ENCODE measurements at places on chromosomes 12 and 14.

- DNase-seq = peak; percentile 71
Observed at GRCh38 chr12:6867413-6868210, at the start of gene TPI1. Gene TPI1, plus strand, starts transcription at chr12:6867531. Its CDS starts 36 bp downstream, at chr12:6867567.

DNA sequence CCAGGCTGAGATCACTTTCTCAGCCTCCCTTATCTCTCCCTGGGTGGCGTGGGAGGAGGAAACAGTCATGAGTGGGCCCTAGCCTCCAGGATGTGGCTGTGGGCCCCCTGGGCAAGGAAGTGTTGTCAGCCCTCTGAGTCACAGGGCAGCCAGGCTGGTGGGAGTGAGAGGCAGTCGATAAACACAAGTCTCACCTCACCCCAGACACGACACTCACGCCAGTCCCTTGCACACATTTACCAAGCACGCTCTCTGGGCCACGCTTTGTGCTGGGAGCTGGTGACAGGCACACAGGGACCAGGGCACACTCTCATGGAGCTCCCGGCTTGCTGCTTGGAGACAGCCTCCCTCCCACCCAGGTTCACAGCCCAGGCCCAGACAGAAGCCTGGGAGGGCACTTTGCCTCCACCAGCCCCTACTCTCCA is 1.9 kb upstream of the KRT79 start:
- peak; percentile 72 for DNase-seq

GRCh38 chr12:8890313-8891085 is 23.8 kb upstream of the PHC1 start:
- DNase-seq = peak; percentile 9

GRCh38 chr12:65828711-65829339 is 4.5 kb downstream of the HMGA2 start:
- DNase-seq = no peak

DNA sequence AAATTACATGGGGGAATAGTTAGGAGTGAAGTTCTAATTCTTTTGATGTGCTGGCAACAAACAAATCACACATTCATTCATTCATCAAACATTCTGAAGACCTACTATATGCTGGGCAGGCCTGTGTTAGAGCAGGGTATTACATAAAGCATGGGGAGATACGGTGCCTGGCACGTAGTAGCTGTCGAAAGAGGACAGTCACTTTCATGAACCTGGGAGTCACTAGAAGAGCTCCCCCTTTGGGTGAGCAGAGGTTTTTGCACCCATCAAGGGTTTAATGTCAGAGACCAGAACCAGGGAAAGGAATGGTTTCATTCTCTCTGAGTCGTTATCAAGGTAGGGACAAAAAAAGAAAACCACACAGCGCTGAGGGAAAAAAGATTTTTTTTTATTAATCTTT is 10.0 kb downstream of the LHX5 start:
- DNase-seq = no peak

- DNase-seq = no peak
Observed at GRCh38 chr12:5665615-5666014, 233.7 kb downstream of the NTF3 start.

DNA sequence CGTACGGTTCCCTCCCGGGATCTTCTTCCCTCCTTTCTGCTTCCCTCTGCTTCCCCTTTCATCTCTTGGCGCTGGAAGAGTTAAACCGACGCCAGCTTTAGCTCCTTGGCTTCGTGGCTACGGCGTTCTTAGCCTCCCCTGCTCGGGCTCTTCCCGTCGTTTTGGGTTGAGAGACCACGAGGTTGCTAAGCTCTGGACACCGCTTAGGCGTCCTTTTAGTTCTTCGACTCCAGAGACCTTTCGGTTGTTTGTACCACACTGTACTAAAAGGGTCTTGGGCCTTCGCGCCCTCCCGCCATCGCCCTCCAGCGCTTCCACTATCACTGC is 545 bp downstream of the CPSF2 start:
- no peak for DNase-seq

DNA sequence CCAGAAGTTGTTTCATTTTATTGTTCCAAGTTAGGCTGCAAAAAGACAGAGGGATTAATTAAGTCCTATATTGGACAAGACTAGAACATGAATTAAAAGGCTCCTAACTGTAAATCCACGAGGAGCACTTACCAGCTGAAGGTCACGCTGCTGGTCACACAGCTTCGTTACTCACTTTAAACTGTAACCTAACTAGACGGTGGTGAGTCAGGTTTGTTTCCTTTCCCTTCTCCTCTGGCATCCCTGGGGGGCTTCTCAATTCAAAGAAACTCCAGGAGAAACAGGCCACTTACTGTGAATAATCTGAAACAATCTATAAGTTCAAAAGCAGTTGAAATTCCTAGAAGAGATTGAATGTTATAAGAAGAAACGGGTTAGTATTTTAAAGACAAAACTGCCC is 331.4 kb downstream of the BCAT1 start:
- no peak for DNase-seq

GRCh38 chr12:51834411-51834810 is 14.1 kb downstream of the FIGNL2 start:
- no peak for DNase-seq

GRCh38 chr14:54450535-54450934 is 9.4 kb upstream of the CNIH1 start:
- DNase-seq = no peak

GRCh38 chr14:67539116-67539515 is 6.0 kb downstream of the PLEKHH1 start:
- no peak for DNase-seq

- no peak for DNase-seq
Observed at GRCh38 chr12:93825501-93825888, 148.3 kb downstream of the CRADD start.

GRCh38 chr12:117352206-117352605 is 9.2 kb downstream of the NOS1 start:
- no peak for DNase-seq

DNA sequence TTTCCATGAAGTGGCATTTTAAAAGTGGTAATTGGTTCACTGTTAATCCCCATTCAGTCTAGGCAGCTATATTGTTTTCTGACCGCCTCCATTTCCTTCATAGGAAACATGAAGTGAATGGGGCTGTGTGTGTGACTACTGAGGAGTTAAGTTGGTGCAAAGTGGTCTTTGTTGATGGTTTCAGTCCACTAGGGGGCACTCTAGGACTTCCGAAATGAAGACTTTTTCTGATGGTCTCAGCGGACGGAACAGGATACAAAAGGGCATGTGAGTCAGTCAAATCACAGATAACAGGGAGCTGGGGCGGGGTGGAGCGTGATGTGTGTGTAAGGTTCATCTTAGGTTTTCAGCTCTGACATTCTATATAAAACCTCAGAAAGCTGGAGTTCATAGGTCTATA is 240.1 kb upstream of the OR4E1 start:
- DNase-seq = peak; percentile 57

DNA sequence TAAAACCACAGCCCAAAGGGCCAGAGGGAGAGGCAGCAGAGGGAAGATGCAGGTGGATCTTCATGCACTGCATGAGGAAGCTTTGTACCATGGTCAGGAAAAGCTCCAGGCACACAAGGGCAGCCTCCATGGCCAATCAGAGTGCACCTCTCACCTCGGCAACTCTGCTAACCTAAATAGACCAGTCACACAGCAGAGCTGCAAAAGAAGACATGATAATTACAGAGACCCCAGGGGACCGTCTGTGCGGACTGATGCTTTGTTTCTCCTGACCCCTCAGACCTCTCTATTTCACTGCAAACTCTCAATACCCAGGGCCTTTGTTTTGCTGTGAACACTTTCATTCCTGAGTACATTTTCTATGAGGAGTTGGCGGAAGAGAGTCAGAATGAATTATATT is 10.7 kb upstream of the TCL1B start:
- no peak for DNase-seq

GRCh38 chr12:57456145-57456700 is 1.1 kb downstream of the INHBE start:
- DNase-seq = no peak

- DNase-seq = peak; percentile 36
Observed at GRCh38 chr12:7806863-7807487, 17.8 kb downstream of the NANOG start.

- DNase-seq = no peak
Observed at GRCh38 chr14:67370830-67371229, 10.7 kb downstream of the EIF2S1 start.

DNA sequence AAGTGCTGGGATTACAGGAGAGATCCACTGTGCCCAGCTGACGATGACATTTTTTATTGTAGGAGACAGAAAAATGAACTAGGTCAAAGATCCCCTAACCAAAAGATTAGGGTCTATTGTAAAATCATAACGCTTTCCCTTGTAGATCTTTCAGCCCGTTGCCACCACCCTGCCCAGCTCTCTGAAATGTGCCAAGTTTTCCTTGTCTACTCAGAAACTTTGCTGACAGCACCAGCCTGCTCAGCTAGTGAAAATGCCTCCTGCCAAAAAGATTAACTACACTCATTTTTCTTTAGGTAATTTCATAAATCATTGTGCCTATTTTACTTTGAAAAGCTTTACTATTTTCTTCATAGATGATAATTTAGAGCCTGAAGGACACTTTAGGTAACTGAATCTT is 28.2 kb upstream of the RASSF3 start:
- DNase-seq = no peak

DNA sequence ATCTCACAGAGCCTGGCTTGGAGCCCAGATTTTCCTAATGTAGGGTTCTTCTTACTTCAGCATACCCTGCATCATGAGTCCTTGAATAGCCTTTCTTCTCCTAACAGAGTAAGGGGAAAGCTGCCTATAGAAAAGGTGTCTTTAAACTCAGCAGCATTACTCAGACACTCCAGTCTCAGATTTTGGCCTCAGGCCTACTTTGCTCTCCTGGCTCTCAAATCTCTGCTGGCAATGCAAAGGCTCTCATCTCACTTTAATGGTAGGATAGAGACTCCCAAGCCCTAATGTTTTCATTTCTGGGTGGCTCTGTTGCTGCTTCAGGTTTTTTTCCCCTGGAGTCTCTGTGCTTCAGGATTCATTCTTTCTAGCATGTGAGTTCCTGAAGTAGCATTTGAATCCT is 9.1 kb upstream of the NKX2-8 start:
- DNase-seq = no peak

DNA sequence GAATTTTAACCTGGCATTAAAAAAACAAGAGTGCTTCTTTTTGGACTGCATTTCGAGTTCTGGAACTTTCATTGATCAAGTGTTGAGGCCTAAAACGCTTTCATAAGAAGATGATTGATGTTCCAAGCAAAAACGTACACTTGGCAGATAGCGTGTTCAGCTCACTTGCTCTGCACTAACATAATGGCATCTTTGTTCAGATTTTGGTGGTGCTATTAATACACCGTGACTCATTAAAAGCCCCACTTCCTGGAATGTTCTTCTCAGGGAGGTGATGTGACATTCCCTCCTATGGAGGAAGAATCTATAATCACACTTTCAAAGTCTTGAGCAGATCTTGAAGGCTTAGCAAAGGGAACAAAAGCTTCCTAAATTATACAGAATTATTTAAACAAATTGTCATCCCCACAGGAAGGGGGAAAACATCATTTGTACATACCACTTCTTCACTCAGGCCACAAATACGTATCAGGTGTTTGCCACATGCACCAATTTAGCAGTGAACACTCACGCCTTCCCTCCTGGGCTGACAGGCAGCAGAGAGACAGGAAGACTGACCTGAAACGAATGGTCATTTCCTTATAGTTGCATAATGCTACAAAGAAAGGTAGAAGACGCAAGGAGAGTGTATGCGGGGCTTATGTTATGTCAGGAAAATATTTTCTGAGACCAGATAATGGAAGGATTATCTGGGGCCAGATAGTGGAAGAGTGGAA is 15.4 kb downstream of the HSP90AA1 start:
- no peak for DNase-seq

DNA sequence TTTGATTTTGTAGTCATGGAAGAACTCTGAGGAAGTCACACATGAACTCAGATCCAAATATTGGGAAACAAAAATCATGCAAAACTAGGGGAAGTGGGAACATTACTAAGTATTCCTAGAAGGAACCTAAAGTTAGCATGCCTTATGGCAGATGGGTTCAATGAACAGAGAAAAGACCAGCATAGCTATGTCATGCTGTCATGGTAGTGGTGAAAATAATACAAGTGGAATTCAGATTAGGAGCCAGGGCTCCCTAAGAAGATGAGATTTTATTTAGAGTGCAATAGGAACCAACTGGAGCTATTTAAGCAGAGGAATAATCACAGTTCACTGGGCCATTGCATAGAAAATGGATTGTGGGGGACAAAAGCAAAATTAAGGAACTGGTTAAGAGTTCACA is 134.0 kb downstream of the DIO2 start:
- DNase-seq = no peak

GRCh38 chr12:32944195-32944594 is 47.6 kb upstream of the PKP2 start:
- no peak for DNase-seq

GRCh38 chr12:131830335-131830913 is 2.2 kb downstream of the MMP17 start:
- no peak for DNase-seq

GRCh38 chr12:52121824-52122539 is 42.5 kb downstream of the SMIM41 start:
- DNase-seq = peak; percentile 37

GRCh38 chr12:11581179-11581755 is 68.2 kb upstream of the ETV6 start:
- peak; percentile 11 for DNase-seq

DNA sequence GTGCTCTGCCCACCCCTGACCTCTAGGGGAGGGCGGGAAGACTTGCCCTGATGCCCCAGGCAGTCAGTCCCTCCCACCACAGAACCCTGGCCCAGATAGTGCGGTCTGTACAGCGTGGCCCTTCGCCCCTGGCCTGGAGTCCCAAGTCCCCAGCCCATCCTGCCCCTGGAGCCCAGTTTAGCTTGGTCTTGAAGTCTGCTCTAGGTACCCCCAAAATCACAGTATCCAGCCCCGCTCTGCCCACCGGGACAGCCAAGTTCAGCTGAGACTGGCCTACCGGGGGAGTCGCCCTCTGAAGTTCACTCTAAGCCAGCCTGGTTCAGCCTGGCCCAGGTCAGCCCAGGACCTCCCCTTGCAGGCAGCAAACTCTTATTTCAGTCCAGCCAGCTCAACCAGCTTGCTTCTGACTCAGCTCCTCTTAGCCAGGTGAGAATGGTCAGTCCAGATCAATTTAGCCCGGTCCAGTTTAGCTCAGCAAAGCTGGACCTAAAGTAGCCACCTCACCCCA is 75.9 kb downstream of the TMEM121 start:
- DNase-seq = no peak

DNA sequence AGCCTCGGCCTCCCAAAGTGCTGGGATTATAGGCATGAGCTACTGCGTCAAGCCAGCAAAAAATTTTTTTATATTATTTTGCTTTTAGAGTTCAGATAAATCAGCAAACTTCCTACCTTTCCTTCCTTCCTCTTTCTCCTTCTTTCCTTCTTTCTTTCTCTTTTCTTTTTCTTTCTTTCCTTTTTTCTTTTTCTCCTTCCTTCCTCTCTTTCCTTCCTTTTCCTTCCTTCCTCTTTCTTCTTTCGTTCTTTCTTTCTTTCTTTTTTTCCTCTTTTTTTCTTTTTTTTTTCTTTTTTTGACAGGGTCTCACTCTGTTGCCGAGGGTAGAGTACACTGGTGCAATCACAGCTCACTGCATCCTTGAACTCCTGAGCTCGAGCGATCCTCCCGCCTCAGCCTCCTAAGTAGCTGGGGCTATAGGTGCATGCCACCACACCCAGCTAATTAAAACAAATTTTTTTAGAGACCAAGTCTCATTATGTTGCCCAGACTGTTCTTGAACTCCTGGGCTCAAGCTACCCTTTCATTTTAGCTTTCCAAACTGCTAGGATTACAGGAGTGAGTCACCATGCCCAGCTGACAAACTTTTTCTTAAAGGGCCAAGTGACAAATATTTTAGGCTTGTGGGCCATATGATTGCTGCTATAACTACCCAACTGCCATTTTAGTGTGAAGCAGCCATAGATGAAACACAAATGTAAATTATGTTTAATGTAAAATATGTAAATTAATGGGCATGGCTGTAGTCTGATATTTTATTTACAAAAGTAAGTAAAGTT is 7.1 kb upstream of the WASHC4 start:
- DNase-seq = no peak

GRCh38 chr14:33402604-33403003 is 463.9 kb downstream of the NPAS3 start:
- DNase-seq = no peak

Measured in stimulated activated CD8-positive, alpha-beta memory T cell treated with anti-CD3 and anti-CD28 coated beads, Interleukin-15, amount 100 ng/mL, for 48 hours (primary cell).